ENCODE measurements at places on chromosomes 7 and 10. TPM values are rescaled to one million over a fixed set of nuclear protein-coding genes. Genes with fewer than 3 reads are reported as not detected.
A peak's percentile ranks its signal among the peaks of the same experiment; 100 is the strongest.

DNA sequence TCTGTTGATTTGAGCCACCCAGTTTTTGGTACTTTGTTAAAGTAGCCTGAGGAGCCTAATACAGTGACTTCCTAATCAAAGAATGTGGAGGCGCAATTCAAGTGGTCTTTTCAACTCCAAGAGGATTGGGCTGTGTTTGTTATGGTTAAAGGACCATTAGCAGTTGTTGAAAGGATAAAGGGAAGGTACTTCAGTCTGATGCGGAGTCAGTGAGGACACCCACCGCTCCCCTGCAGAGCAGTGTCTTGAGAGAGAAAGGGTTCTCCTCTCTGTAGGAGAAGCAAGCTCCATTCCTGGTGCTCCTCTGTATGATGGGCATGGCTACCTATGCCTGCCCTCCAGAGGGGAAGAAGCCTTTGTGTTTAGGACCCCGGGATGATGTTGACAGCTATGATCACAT, 590.6 kb upstream of the C7orf33 start:
- H3K4me1 ChIP-seq: no peaks in the 10 kb centered on the region
- no peak overlapping the region for H3K4me3 ChIP-seq
- H3K27ac ChIP-seq: no peak overlapping the region

DNA sequence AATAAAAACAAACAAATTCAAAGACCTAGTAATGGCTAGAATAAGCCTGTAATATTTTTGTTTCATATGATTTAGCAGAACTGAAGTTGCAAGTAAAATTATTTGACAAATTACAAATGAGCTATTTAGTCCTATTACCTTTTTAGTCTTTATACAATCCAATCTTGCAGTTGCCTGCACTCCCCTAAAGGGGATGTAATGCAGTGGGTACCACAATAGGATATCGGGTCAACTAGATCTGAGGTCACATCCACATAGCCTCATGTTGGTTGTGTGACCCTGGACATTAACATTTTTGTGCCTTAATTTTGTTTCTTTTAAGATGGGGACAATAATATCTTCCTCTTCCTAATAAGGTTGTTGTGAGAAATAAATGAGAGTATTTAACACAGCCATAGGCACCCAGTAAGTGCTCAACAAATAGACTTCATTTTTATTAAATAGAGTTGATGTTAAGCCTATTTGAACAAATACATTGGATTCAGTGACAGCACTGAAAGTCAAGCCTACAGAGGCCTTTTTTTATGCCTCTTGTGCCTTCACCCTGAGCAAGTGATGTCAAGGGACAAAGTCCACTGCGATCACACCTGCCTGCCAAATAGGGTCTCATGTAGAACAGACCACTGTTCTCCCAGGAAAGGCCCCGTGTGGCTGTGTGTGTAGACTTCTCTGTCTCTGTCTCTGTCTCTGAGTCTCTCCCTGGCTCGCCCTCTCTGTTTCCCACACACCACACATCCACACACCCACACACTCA, 124.8 kb downstream of the EVX1 start:
- no peak overlapping the region for H3K27ac ChIP-seq
- no peaks in the 10 kb centered on the region for H3K36me3 ChIP-seq
- no peak overlapping the region for H3K4me3 ChIP-seq
- DNase-seq: no peak

DNA sequence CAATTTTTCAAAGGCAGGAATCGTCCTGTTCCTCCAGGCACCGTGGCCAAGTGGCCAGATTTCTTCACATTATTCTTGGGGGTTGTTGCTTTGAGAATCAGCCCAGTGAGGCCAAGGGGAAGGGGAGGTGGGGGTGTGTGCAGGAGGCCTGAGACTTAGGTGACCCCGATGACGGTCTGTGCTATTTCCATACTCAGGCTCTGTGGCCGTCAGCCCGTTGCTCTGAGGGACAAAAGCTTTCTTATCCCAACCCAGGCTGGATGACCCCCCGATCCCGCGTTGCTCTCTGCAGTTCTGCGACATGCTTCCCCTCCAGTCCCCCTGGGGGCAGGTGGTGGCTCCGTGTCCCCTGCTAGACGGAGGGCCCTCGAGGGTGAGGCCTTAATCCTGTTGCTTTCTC, 14.2 kb downstream of the DOCK1 start:
- H3K4me1 ChIP-seq: no peaks in the 10 kb centered on the region
- H3K27me3 ChIP-seq: no peaks in the 10 kb centered on the region
- DNase-seq: no peak
- H3K36me3 ChIP-seq: no peaks in the 10 kb centered on the region
- H3K4me3 ChIP-seq: no peak overlapping the region

Gene TMEM120A
- 24.3 TPM for total RNA-seq

DNA sequence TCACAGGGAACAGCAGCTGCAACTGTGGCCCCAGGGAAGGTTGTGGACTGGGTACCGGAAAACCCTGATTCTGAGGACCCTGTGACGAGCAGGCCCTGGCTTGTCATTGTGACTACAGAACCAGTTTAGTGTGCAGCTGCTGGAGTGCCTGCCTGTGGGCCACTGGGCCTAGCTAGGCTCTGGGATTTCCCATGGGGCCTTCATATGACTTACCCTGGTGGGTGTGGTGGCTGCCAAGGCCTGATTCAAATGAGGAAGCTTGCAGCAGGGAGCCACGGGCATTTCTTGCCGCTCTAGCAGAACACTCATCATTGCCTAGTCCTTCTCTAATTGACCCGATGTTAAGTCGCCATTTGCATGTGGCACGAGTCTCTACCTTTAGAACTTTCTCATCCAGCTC, 14.7 kb upstream of the CAMK2G start:
- no peaks in the 10 kb centered on the region for H3K36me3 ChIP-seq
- H3K27me3 ChIP-seq: no peaks in the 10 kb centered on the region
- peaks cover 7% of the 10 kb centered on the region for H3K4me1 ChIP-seq

GRCh38 chr7:11486271-11486670, 345.7 kb downstream of the THSD7A start:
- H3K36me3 ChIP-seq: no peaks in the 10 kb centered on the region
- H3K4me3 ChIP-seq: no peak overlapping the region

DNA sequence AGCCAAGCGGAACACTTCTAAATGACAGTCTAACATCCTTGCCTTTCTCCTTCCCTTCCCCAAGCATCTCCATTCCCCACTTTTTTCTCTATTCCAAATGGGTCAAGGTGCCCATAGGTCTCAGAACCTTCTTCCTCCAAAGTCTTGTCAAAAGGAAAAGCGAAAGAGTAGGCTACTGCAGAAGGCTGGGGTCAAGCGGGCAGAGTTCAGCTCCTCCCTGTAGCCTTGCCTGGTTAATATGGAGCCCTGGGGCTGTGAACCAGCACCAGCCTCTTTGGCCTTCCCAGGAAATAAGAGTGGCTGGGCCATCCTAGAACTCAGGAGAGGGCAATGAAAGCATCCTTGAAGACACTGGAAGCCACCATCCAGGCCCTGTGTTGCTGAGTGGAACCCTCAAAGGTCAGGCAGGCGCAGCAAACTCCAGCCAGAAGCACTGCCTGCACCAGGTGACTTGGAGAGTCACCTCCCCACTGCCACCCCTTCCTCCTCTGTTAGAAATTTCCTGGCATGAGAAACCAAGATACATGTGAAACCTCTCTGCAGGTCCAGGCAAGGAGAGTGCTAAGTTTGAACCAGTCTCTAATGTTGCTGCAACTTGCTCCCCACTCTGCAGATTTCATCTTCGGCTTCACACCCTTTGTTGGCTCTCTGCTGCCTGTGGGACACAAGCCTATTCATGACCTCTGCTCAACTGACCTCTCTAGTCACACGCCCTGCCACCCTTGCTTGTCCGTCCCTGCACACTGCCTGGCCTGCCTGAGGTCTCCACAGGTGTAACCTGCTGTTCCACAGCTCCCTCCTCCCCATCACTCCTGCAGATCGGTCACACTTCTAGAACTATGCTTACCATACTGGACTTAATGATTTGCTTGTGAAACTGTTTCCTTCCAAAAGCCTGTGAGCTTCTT, 74.9 kb downstream of the SH3PXD2A start:
- no peak overlapping the region for H3K27ac ChIP-seq
- DNase-seq: no peak
- no peak overlapping the region for H3K4me3 ChIP-seq

DNA sequence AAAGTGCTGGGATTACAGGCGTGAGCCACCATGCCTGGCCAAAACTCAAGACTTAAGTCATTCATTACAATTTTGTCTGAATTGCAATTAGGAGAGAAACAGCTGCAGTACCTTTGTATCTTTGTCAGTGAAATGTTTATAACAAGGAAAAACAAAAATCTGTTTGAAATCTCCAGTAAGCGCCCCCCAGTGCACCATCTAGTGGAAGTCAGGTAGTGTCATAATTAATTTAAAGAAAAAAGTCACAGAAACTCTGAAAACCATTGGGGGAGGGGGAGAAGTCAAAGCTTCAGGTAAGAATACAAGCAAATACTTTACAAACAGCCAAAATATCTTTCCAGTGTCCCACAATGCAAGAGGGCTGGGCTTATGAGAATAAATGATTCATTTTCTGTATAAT, 2.8 kb downstream of the MPP7 start:
- H3K27me3 ChIP-seq: no peaks in the 10 kb centered on the region
- H3K4me1 ChIP-seq: peaks cover 4% of the 10 kb centered on the region
- peak; percentile 60 for DNase-seq
- no peak overlapping the region for H3K27ac ChIP-seq
- no peaks in the 10 kb centered on the region for H3K36me3 ChIP-seq
- H3K4me3 ChIP-seq: no peak overlapping the region

DNA sequence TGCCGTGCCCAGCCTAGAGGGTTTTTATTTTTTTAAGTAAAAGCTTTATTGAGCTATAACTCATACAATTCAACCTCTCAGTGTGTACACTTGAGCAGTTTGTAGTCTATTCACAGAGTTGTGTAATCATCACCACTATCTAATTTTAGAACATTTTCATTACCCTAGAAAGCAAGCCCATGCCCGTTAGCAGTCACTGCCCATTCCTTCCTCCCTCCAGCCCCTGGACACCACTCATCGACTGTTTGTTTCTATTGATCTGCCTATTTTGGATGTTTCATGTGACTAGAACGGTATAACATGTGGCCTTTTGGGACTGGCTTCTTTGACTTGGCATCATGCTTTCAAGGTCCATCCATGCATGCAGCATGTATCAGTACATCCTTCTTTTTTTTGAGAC, 25.7 kb upstream of the SEC61A2 start:
- peaks cover 43% of the 10 kb centered on the region for H3K36me3 ChIP-seq
- H3K4me3 ChIP-seq: no peak overlapping the region
- no peak overlapping the region for H3K27ac ChIP-seq
- H3K4me1 ChIP-seq: no peaks in the 10 kb centered on the region
- no peaks in the 10 kb centered on the region for H3K27me3 ChIP-seq

DNA sequence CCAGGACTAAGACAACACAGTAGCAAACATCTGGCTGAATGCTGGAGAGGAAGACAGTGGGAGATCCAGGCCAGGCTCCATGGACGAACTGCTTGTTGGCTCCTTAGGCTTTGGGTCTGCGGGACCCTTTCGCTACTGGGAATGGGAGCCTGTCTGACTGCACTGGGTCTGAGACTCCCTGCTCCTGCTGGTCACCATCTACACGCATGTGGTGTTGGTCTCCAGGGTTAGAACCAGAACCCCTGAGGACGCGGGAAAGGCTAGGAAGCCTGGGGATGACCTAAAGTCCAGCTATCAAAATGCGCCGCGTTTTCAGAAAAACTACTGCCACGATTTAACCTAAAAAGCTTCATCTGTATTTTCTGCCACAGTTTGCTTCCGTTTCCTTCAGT, 817 bp upstream of the DNAJB6 start:
- H3K4me3 ChIP-seq: peak overlapping the region; percentile 55
- H3K27me3 ChIP-seq: no peaks in the 10 kb centered on the region
- DNase-seq: peak; percentile 27
- H3K4me1 ChIP-seq: peaks cover 38% of the 10 kb centered on the region
- H3K27ac ChIP-seq: peak overlapping the region; percentile 91

GRCh38 chr7:110311556-110311955, 779.4 kb upstream of the LRRN3 start:
- no peaks in the 10 kb centered on the region for H3K4me1 ChIP-seq
- no peak overlapping the region for H3K4me3 ChIP-seq
- no peaks in the 10 kb centered on the region for H3K27me3 ChIP-seq
- no peak for DNase-seq
- no peak overlapping the region for H3K27ac ChIP-seq

DNA sequence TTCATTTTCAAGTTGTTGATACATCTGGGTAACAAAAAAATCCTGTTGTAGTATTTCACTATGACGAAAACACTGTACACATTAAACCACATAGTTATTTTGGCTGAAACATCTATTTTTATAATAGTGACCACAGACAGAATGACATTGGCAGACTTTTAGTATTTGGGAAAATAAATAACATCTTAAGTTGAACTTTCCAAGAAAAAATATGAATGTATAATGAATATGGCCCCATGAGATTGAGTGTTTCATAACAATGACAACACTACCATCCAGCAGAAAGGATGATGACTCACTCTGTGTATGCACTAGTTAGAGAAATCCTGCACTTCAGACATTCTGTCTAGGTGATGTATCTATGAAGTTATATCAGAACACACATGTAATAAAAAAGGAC, 118.1 kb downstream of the SEMA3D start:
- no peaks in the 10 kb centered on the region for H3K36me3 ChIP-seq
- no peaks in the 10 kb centered on the region for H3K4me1 ChIP-seq

DNA sequence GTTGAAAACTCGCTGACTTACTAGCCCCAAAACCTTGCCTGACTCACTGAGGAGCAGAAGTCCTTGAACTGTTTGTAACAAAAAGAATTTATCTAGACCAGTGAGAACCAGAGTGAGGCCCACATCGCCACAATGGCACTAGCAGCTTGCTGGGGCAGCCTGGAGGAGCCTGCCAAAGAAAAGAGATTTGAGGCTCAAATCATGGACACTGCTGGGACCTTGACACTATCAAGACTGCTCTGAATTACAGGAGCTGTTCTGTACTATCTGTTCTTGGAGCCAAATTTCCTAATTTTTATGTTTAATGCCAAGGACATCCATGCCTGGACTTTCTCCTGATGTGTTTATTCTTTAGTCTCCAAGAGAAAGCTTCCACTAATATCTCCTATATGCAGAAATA, 82.0 kb upstream of the JCAD start:
- no peak for DNase-seq
- no peaks in the 10 kb centered on the region for H3K4me1 ChIP-seq
- no peaks in the 10 kb centered on the region for H3K27me3 ChIP-seq
- no peak overlapping the region for H3K27ac ChIP-seq
- H3K4me3 ChIP-seq: no peak overlapping the region

Gene KCNH2
- 0.60 TPM for total RNA-seq

- H3K4me1 ChIP-seq: no peaks in the 10 kb centered on the region
- H3K27ac ChIP-seq: no peak overlapping the region
- DNase-seq: no peak
- H3K36me3 ChIP-seq: no peaks in the 10 kb centered on the region
- H3K27me3 ChIP-seq: no peaks in the 10 kb centered on the region
- H3K4me3 ChIP-seq: no peak overlapping the region
Observed at GRCh38 chr7:72286519-72286918, 125.6 kb downstream of the CALN1 start.

- no peak overlapping the region for H3K4me3 ChIP-seq
- H3K4me1 ChIP-seq: peaks cover 52% of the 10 kb centered on the region
- no peaks in the 10 kb centered on the region for H3K36me3 ChIP-seq
- H3K27me3 ChIP-seq: no peaks in the 10 kb centered on the region
- peak overlapping the region; percentile 76 for H3K27ac ChIP-seq
Observed at GRCh38 chr10:70615784-70616522, 13.4 kb upstream of the PRF1 start.
